ENCODE measurements at places on chromosomes 12 and 14.
A peak's percentile ranks its signal among the peaks of the same experiment; 100 is the strongest.

- no peak for DNase-seq
Measured at GRCh38 chr12:64670019-64670418, 59.7 kb downstream of the RASSF3 start.

DNA sequence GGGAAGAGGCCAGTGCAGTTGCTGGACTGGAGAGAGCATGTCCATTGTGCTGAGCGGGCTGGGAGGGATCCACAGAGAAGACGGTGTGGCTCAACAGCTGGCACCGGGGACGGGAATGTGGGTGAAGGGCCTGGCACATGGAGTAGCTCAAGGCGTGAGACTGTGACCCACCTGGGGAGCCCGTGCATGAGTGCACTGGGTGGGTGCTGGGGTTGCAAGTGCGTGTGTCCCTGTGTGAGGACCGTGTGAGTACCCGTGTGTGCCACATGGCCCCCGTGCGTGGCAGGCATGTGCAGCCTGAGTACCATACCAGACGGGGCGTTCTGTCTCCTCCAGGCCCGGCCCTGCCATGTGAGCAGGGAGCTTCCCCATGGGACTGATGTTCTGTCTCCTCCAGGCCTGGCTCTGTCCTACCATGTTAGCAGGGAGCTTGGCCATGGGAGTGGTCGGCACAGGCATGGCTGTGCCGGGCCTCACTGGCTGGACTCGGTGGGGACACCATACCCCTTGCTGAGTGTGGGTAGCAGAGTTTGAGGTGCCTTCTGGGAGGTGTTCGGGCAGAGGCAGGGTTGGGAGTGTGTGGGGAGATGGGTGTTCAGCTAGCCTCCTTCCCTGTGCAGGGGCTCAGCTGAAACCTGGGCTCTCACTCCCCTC, 234.4 kb downstream of the TMEM121 start:
- DNase-seq, result no peak

DNA sequence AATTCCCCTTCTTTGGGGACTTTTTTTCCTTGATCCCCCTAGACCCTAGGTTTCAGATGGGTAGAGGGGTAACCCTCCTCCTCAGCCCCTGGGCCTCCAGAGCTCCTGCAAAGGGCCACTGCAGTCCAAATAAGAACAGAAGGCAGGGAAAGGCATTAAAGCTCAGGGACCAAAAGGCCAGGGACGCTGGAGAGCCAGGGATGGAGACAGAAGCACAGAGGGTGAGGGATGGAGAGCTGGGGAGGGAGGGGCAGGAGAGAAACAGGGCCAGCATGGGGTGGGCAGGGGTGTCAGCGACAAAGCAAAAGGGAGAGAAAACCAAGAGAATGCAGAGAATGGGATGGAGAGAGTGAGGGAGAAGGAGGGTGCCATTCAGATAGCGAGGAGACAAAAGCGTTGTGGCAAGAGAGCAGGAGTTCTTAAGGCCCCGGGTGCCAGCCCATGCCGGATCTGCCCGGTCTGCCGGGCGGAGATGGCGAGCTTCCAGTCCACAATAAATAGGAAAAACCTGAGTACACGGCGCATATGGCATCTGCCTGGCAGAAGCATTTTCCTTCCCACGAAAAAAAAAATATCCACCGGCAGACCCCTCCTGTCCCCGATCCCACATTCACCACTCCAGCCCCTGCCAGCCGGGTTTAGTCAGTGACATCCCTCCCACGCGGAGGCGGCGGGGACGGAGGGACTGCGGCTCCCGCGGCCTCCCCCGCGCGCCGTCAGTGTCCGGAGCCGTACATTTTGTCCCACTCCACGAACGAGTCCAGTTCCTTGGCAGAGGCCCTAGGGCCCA, 28.6 kb downstream of the FIGNL2 start:
- DNase-seq, result peak; percentile 24

- DNase-seq, result no peak
Measured at GRCh38 chr12:67855103-67855502, 134.1 kb upstream of the IFNG-AS1 start.

GRCh38 chr14:82657186-82657675, 1123.6 kb upstream of the SEL1L start:
- no peak for DNase-seq

Data from inflammatory macrophage treated with lipopolysaccharide for 1 hour (primary cell).